ENCODE measurements at places on chromosomes 12 and 14. TPM values are rescaled to one million over a fixed set of nuclear protein-coding genes. Genes with fewer than 3 reads are reported as not detected.

Gene TMPRSS12
- not detected for total RNA-seq

Gene VPS29
- total RNA-seq: 114 TPM

DNA sequence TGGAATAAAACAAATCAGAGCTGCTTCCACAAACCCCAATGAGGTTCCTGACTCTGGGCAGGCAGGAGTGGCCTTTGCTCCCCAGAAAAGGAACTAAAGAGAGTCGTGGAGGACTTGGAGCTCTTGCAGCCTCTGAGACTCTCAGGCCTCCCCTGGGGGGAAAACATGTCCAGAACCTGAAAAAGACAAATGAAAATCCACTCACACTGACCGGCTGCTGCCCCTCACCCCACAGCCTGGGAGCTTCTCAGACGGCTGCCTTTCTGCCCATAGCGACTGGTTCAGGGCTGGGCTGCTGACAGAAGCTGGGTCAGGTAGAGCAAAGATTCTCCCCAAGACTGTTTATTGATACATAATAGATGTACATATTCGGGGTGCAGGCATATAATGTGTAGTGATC lies 356.0 kb downstream of the ADGRD1 start:
- peaks cover 18% of the 10 kb centered on the region for H3K27me3 ChIP-seq
- no peaks in the 10 kb centered on the region for H3K4me1 ChIP-seq
- H3K36me3 ChIP-seq: no peaks in the 10 kb centered on the region
- H3K27ac ChIP-seq: no peak overlapping the region
- no peak for DNase-seq
- H3K4me3 ChIP-seq: no peak overlapping the region

Gene ATG101
- 110 TPM for total RNA-seq

Gene PRH2
- total RNA-seq: not detected

Gene SERPINA6
- total RNA-seq: not detected

Gene PAWR
- total RNA-seq: 141 TPM

Data from PC-3 (cell line).